ENCODE measurements at places on chromosomes 2 and 18.

- no peak for DNase-seq
Measured at GRCh38 chr18:62288665-62289008, 36.5 kb upstream of the TNFRSF11A start.

- DNase-seq = no peak
Measured at GRCh38 chr18:24417480-24417879, 9.0 kb upstream of the IMPACT start.

DNA sequence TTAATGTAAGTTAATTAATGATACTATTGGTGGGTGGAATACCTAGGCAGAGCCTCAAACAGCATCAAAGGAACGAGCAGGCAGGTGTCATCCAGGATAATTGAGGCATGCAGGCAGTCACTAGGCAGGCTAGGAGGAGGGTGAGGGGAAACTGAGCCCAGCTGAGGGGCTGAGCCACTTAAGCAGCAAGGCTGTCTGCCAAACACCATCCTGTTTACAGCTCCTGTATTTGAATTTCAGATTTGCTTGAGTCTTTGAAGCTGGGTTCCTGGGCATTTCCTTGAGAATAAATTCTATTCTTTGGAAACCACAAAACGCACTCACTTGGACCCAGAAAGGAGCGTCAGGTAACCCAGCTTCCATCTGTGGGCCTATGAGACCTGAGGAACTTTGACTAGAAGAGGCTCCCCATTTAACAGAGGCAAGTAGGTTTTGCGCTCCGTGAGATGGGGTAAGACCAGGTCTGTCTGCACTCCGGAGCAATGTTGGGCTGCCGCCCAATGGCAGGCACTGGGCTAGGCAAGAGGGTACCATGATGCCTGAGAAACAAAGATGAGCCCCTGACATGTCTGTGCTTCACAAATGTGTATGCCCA is 2.0 kb downstream of the EDAR start:
- no peak for DNase-seq

- DNase-seq = no peak
Measured at GRCh38 chr18:37287601-37288000, 278.0 kb downstream of the CELF4 start.

DNA sequence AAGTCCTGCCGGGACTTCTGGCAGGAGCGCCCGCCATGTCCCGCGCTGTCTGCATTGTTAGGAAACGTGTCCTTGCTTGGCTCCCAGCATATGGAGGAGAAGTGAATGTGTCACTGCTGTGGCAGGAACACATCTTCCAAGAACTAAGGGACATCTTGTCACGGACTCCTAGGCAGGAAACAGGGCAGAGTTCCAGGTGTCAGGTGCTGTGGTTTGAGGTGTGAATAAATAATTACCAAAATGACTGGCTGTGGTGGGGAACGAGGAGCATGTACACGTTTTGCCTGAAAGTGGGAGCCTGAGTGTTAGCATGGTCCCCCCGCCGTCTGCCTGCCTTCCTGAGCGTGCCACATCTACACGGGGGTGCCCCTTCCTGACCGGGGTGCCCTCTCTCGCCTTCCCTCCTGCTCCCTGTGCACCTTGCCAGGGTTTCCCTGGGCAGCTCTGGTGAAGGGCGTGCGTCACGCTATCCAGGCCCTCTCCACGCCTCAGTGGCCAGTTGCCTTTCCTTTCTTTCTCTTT is 237.5 kb downstream of the LDLRAD4 start:
- no peak for DNase-seq

GRCh38 chr2:85557130-85557529 is 4.2 kb downstream of the GGCX start:
- DNase-seq = no peak

DNA sequence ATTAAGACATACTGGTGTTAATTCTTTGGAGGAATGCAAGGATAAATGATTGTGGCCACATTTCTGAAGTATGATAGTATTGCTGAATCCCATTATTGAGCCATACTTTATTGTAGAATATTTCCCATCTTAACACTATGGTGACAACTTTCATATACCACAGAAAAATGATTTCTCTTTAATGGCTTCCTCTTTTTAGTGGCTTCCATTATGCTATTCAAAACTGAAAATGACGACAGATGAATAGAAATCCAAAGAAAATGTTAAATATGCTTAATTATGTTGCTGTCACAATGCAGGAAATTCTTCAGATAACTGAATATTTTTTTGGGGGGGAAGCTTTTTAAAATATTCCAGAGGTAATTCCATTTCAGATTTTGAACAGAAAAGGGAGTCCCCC is 88.9 kb upstream of the TMEM200C start:
- no peak for DNase-seq

- no peak for DNase-seq
Measured at GRCh38 chr18:48670751-48671560, 132.1 kb downstream of the CTIF start.

- DNase-seq = no peak
Measured at GRCh38 chr2:49162151-49162550, 7.8 kb upstream of the FSHR start.

DNA sequence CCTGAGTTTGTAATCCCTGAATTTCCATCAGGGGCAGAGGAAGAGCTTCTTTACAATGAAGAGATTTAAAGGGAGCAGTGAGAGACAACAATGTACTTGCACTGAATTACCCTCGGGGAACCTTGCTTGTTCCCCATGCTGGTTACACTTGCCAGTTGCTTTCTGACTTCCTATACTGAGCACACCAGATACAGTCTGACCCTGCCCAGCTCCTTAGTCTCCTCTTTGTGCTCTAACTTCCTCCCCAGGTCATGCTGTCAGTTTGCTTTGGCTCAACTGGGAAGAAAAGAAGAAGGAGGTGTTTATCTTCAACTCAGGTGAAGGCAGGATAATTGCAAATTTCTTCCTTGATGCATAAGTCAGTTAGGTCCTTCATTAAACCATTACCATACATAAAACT is 658.4 kb downstream of the NYAP2 start:
- no peak for DNase-seq

DNA sequence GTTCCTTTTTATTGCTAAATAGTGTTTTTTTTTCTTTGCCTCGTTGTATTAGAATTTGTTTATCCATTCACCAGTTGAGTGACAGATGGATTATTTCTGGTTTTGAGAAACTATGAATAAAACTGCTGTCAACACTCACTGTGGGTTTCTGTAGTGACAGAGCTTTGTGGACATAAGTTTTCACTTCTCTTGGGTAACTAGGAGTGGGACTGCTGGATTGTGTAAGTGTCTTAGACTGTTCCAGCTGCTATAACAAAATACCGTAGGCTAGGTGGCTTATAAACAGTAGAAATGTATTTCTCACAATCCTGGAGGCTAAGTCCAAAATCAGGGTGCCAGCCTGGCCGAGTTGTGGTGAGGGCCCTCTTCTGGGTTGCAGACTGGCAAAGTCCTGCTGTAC is 71.9 kb downstream of the TNFRSF11A start:
- no peak for DNase-seq

DNA sequence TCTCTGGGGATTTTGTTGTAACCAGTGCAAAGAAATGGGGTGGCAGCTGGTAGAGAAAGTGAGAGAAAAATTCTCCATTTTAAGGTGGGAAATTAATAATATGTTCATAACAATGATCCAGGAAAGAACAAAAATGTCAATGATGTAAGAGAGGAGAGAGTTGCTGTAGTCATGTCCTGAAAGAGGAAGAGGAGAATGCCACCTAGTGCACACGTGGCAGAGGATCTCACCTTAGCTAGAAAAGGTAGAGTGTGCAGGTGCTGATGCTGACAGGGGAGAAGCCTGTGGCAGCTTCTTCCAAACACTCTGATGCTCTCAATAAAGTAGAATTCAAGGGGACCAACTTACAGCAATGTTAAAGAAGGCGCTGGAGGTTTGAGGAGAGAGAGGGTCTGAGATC is 282.9 kb upstream of the PKDCC start:
- no peak for DNase-seq

- no peak for DNase-seq
Measured at GRCh38 chr2:120300385-120300784, 45.6 kb upstream of the INHBB start.

GRCh38 chr2:15748736-15749323 is 157.2 kb downstream of the DDX1 start:
- DNase-seq = no peak

DNA sequence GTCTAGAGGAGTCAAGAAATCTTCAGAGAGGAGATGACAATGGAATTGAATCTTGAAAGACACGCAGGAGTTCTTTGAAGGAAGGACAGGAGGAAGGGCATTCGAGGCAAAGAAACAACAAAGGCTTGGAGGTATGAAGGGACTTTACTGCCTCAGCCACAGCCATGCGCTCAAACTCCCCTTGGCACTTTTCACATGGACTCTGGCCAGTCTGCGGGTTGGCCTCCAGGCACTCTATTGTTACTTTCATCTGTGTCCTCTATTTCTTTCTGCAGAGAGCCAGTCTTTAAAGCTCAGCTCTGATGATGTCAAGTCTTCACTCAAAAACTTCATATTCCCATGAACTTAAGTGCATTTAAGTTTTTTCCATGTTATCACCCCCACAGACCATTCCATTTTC is 95.4 kb downstream of the ZAP70 start:
- DNase-seq = no peak
